Heart left ventricle (tissue), 16 donors: ENCODE measurements at places on chromosomes 6 and 20. TPM values are rescaled to one million over a fixed set of nuclear protein-coding genes. Genes with fewer than 3 reads are reported as not detected.

GRCh38 chr20:61883857-61884393 lies 181.8 kb downstream of the TAF4 start:
- no peak for DNase-seq

- DNase-seq: no peak
These were observed 161.3 kb downstream of the PHACTR3 start for GRCh38 chr20:59765599-59766177.

GRCh38 chr6:104682722-104683643 lies 176.7 kb downstream of the HACE1 start:
- DNase-seq: peak; percentile 41

DNA sequence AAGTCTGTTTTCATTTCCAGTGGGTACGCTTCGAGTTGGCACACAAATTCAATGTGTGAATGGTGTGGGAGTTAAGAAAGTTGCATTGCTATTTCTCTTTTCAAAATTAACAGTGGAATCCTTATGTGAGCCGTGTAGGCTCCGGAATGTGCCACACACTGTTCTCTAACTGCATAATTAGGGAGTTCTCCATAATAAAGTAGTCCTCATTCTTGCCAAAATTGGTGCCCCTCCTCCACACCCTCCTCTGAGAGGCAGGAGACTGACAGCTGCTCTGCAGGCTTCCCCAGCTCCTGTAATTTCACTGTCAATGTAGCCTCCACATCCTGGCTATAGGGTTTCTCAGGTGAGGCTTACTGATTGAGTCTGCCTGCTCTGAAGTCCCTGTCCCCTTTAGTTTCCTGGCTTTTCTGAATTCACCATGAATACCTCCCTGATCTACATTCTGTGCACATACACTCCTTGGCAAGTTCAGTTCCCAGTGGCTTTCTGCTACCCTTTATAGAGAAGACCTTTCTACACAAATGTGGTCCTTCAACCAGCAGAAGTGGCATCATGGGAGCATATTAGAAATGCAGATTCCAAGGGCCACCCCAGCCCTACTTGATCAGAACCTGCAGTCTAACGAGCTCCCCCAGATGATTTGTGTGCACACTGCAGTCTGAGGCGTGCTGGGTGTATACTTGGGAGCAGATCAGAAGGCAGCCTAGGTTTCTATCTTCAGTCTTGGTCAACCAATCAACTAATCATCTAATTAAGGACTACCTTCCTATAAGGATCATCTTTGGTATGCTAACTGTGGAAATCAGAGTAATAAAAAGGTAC lies 19.9 kb upstream of the CCN6 start:
- DNase-seq: no peak

GRCh38 chr6:103534095-103534494 lies 1325.6 kb downstream of the HACE1 start:
- no peak for DNase-seq

DNA sequence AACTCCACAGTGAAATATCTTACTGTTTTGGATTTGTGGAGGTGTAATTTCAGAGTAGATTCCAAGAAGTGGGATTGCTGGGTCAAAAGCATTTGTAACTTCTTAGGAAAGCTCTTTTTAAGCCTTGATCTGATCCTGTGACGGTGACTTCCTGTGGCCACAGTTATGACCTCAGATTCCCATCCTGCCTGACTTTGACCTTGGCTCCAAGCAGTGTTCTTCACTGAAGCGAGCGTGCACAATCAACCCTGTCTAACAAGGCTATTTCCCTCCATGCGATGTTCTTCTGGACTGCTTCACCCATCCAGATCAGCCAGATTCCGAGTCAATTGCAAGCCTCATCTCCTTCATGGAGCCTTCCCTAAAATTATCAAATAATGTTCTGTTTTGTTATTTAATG lies 102.5 kb upstream of the RNF24 start:
- no peak for DNase-seq

DNA sequence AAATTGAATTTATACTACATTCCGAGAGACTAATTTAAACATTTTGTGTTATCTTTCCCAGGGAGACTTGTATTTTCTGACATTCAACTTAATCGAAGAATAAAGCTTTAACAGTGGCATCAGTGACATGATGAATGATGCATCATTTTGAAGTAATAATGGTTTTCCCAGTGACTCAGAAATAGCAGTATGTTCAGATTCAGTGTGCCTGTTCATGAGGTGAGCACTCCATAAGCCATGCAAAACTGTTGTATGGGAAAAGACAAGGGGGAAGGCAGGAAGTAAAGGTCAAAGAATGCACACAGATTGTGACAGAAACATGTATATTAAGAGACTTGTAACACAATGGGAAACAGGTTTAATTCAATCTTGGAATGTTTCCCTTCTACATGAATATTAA lies 1348.2 kb upstream of the GJE1 start:
- DNase-seq: no peak

- no peak for DNase-seq
These were observed 51.3 kb downstream of the PTPN1 start for GRCh38 chr20:50561379-50562078.

DNA sequence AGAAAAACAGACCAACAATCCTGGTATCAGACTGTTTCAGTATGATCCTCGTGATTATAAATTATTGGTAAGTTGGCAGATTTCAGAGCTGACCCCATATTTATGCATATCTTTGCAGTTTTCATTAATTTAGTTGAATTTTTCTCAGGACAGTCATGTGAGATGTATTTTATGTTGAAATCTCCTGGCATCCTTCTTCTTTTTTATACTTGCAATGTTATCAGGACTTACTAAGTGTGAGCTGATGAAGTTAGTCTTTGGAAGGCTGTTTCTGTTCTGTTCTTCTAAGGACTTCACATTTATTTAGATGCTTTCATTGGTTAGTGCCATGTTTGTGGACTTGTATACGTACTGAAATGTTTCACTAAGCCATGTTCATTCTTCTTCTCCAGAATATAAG lies 17.2 kb downstream of the SMPDL3A start:
- no peak for DNase-seq

DNA sequence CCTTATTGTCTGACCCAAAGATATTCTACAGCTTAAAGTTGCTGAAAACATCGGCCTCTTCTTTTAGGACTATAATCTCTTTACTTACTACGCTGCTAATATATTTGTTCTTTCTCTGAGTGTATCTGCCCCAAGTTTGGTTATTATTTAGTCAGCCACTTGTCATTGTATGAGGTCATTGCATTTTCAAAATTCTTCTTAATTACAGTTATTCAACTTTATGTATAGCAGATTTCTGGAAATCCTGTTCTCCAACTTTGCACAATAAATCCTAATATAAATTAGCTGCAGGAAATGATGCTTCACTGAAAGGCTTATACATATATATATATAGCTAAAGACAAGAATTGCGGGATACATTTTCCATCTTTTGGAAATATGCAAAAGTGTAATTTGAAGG lies 88.5 kb upstream of the HIVEP1 start:
- no peak for DNase-seq

DNA sequence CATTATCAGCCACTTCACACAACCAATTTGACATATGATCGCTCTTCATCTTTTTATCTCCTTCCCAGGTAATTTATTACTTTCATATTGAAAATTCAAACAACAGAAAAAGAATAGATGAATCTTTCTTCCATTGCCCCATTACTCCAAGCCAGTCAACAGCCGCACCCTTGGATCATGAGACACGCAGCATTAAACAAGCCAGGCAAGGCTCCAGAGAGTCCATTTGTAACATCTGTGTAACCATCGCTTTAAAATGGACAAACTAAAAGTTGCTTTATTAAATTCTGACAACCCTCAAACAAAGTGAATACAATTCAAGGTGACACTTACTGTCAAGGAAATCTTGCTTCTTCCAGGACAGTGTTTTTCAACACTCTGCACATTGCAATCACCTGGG lies 200.3 kb downstream of the EPM2A start:
- DNase-seq: no peak

PRL gene
- not detected for polyA plus RNA-seq

ADAM33 gene
- polyA plus RNA-seq: 3.2 TPM

GRIK2 gene
- polyA plus RNA-seq: 3.4 TPM

LY6G5B gene
- polyA plus RNA-seq: 2.1 TPM

DDX27 gene
- polyA plus RNA-seq: 34.2 TPM

DST gene
- polyA plus RNA-seq: 139 TPM
